ENCODE measurements at places on chromosomes 4 and X.
A peak's percentile ranks its signal among the peaks of the same experiment; 100 is the strongest.

- DNase-seq = no peak
These were observed 98.9 kb upstream of the BLTP1 start for GRCh38 chr4:122053186-122053585.

DNA sequence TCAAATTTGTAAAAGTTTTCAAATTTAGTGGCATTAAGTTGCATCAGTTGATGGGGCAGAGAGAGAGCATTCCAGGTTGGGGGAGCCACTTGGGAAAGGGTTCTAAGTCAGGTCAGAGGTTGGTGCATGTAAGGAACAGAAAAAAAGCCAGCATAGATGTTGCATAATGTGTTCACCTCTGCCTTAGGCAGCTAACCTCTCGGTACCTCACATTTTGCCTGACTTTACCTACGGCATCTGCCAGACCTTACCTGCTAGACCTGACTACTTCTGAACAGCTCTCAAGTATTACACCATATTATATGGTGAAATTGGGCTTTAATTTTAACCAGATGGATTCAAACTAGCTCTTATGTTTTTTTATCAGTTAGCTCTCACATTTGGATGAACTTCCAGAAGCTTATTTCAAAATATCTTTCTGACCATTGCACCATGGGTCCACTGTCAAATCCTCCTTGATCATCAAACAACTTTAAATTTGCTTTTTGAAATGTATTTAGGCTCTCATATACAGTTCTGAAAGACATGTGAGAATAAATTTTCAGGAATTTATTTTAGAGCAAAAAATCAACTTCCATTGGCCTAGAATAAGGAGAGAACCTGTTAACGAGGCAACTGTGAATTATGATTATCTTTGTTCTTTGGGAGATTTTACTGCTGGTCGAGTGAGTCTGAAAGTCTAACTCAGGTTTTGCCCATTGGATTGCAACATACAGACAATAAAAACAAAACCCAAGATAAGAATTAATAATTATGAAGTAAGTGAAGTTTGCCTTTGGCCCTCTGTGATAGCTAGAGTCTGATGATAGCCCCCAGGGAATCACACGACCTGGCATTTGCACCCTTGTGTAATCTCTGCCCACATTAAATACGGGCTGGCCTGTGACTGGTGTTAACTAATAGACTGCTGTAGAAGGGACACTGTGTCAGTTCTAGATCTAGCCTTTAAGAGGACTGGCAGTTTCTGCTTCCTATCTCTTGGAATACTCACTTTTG lies 7.6 kb upstream of the CXorf66 start:
- DNase-seq = no peak

DNA sequence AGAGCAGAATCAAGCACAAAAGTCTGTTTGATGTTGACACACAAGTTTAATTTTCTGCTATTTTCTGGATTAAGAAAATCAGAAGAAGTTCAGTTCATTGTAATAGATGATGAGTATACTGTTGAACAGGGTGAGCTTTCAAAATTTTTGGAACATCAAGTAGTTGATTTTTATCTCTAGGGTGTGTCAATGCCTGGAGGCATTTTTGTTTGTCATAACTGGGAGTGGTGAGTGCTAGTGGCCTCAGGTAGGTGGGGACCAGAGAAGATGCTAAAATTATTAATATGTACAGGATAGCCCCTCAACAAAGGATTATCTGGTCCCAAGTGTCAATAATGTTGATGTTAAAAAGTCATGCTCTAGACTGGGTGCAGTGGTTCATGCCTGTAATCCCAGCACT lies 279.7 kb upstream of the GNPDA2 start:
- no peak for DNase-seq

DNA sequence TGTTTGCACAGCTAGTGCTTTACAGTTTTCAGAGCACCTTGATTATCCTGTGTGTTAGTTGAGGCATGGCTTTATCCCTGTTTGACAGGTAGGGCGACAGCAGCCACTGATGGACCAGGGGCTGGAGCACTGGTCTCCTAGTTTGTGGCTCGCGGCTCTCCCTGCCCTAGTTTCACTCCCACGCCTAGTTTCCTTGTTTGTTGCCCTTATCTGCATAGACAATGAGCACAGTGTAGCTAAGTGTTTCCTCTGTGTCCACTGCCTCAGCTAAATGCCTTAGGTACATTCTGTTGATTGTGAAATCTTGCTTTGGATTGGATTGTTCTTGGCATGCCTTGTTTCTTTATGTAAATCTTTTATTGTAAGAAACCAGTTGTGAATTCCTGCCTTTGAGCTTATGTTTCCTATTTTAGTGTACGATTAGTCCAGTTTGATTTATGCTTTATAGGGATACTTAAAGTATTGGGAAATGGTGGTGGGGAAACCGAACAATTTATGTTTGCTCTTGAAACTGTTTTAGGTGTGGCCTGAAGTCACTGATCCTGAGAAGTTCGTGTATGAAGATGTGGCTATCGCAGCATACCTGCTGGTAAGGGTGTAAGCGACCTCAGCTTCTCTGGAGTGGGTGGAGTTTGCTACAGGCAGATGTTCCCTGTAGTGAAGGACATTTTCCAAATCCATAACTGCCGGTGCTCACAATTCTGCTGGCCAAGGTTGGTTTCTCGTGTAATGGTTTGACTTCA lies 11.0 kb downstream of the TRMT44 start:
- DNase-seq = no peak

GRCh38 chrX:54944816-54945215 lies 24.2 kb downstream of the TRO start:
- no peak for DNase-seq

DNA sequence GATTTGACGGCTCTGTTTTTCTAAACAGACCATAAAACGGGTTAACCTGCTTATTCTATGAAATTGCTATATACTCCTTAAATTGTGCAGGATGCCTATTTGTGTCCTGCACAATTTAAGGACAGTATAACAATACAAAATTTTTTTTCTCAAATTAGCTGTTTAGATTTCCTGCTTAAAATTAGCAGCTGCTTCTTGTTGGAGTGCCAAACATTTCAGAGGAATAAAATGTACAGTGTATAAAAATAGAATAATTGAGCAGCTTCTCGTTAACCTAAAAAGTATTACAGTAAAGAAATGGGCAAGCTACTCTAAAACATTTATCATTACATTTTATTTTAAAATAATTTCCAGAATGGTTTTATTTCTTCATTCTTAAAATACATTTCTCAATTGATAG lies 100.5 kb downstream of the PPA2 start:
- no peak for DNase-seq

DNA sequence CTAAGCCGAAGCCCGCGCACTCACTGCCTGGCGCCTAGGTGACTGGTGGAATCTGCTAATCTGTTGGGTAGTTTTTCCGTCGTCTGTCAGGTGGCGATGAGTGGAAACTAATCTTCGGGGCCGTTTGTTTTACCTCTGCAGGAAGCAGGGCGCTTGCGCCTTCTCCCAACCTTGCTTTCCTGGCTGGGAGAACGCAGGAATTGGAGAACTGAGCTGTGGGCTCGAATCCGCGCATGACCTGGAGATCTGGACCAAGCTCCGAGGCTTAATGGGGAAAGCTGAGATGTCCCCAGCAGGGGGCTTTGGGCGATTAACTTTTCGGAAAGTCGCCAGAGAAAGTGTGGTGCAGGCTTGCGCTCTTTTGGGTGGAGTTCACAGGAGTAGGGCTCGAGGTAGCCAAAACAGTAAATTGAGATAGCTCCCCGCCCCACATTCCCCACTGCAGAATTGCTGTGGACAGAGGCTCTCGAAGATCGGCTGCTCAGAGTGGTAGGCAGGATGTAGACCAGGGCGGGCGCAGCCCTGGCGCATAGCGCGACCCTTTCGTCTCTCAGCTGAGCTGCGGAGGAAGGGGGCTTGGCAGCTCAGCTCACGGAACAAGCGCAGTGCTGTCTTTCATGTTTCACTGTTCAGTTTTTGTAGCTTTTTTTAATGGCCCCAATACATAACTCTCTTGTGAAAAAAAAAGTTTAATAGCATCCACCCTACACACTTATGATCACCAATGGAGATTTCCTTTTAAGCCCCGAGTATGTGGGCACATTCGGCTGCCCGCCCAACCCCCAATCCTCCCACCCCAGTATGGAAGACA lies 2.7 kb upstream of the FGF5 start:
- no peak for DNase-seq

- no peak for DNase-seq
These were observed 108.4 kb upstream of the DIPK2B start for GRCh38 chrX:45309096-45309495.

GRCh38 chr4:12393631-12394262 lies 965.1 kb upstream of the HS3ST1 start:
- no peak for DNase-seq

- peak; percentile 68 for DNase-seq
These were observed 765 bp downstream of the ENOPH1 start for GRCh38 chr4:82430964-82431745.

DNA sequence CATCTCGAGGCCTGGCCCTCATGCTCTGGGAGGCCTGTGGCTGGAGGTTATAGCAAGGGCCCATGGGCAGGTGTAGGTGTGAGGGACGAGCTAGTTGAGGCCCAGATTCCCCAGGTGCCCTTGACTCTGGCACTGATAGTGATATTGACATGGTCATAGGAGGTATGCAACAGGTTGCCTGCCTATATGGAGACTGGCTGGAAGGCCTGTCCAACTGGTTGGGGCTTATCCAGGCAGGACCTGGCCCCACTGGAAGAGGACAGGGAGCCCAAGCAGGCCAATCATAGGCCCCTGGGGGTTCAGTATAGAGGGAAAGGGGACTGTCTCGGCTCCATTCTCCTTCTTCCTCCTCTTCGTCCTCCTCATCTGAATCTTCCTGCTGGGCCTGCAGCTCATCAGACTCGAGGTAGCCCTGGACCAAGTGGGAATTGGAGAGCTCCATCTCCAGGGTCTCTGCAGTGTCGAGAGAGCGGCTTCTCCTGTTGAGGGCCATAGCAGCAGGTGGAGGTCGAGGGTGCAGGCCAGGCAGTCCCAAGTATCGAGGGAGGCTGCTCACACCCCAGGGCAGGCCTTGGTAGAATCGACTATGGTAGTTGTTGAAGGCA lies 15.3 kb downstream of the AMER1 start:
- DNase-seq = no peak

GRCh38 chr4:115213716-115214115 lies 100.3 kb upstream of the NDST4 start:
- no peak for DNase-seq

- no peak for DNase-seq
These were observed 496.8 kb downstream of the CENPC start for GRCh38 chr4:67048530-67048929.

- no peak for DNase-seq
These were observed 42.2 kb upstream of the SORCS2 start for GRCh38 chr4:7150036-7150635.

Measured in natural killer cell (primary cell).